ENCODE measurements at places on chromosomes 1 and 21.

GRCh38 chr1:5318143-5318816, 663.9 kb downstream of the AJAP1 start:
- no peak for DNase-seq

GRCh38 chr1:21781815-21782348, 1.1 kb downstream of the USP48 start:
- no peak for DNase-seq

- DNase-seq = no peak
These were observed 2.1 kb downstream of the RIPK4 start for GRCh38 chr21:41764558-41765419.

DNA sequence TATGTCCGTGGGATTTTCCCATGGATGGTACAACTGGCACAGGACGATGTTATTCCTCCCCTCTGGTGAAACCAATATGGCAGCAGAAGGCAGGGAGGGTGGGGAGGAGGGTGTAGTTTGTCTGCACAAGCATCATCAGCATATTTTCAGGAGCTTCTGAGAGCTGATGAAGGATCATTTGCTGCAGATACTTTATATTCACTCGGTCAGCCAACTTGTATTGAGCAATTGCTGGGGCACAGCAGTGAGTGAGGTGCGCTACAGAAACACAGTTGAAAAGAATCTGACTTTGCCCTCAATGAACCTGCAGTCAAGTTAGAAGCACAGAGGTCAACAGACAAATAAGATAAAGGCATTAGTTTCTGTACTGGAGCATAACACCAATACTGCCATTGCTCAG, 13.0 kb downstream of the PKP1 start:
- no peak for DNase-seq

- DNase-seq = no peak
These were observed 199.5 kb downstream of the TPR start for GRCh38 chr1:186175588-186175987.

DNA sequence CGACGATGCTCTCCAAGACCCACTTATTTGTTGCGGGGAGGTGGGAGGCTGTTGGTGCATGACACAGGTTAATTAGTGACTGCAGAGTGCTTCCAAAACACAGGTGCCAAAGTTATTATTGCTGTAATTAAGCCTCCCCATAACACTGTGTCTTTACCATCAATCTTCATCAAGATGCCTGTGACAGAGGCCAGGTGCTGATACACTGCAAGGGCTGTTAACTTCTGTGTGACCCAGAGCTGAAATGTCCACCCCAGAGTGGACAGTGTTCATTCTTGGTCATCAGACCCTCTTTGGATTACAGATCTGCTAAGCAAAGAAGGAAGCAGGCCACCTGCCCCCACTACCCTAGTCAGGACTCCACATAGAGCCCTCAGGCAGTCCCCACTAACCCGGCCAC, 55.5 kb downstream of the CAPN8 start:
- DNase-seq = peak; percentile 68

- DNase-seq = no peak
These were observed 38.7 kb downstream of the JUN start for GRCh38 chr1:58745117-58745516.

DNA sequence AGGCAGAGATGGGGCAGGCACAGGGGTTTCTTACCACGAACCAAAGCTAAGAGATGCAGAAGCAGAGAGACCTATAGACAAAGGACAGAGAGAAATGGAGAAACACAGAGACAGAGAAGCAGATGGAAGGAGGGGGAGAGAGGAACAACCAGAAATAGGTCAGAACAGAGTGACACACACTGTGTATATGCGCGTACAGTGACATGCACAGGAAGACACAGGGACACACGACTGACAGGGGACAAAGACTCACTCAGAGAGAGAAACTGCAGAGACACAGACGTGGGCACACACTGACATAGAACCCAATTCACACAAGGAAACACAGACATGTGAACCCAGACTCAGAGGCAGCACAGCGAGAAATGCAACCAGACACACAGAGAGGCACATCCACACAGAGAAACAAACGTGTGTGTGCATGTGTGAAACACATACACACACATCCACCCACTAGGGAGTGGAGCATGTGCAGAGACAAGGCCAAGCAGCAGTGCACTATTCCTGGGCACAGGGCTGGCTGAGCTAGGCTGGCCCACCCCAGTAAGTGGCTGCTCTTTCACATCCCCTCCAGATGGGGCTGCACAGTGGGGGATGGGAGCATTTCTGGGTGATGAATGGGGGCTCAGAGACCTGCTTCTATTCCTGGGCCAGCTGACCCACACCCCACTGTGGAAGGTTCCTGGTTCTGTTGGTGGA, 123.4 kb upstream of the CSF3R start:
- no peak for DNase-seq

- no peak for DNase-seq
These were observed 21.9 kb downstream of the NCF2 start for GRCh38 chr1:183568176-183569021.

DNA sequence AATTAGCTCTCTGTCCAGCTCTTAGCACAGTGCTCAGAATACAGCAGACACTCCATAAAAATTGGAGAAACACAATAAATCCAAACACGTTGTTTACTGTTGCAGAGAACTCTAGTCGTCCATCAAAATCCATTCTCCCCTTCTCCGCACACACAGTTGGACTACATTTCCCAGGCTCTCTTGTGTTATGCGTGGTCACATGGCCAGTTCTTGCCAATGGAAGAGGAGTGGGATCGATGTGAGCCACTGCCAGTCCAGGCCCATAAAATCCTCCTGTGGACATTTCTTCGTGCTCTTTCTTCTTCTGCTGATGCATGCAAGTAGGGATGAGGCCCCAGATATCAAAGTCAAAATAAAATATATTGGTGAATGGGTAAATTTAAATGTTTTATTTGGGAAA, 114.3 kb upstream of the FMN2 start:
- no peak for DNase-seq

GRCh38 chr1:93573940-93574469, 107.6 kb downstream of the BCAR3 start:
- no peak for DNase-seq

GRCh38 chr1:32877211-32878110, 6.7 kb upstream of the FNDC5 start:
- peak; percentile 74 for DNase-seq

GRCh38 chr1:233627823-233628222, 13.9 kb downstream of the KCNK1 start:
- DNase-seq = no peak
